ENCODE measurements at places on chromosomes 4 and X. TPM values are rescaled to one million over a fixed set of nuclear protein-coding genes. Genes with fewer than 3 reads are reported as not detected.

ADGRA3 gene
- 23.1 TPM for total RNA-seq

GABRE gene
- total RNA-seq, result not detected

BGN gene
- total RNA-seq, result not detected

DNA sequence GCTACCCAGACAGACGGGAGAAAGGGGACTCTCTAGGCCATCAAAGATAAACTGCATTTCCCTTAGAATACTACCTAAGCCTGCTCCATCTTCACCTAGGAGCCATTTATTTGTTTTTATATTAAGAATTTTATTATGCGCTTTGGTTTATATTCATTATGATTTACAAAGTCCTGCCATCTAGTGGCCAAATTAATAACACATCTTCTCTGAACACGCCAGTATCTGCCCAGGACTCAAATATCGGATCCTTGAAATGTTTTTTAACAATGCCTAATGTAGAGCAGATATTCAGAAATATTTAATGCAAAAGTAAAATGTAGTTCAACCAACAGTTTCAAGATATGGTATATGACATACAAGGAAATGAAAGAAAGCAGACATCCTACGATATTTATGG lies 20.8 kb upstream of the PRPS2 start:
- no peak overlapping the region for H3K27ac ChIP-seq
- DNase-seq, result peak; percentile 55
- no peaks in the 10 kb centered on the region for H3K36me3 ChIP-seq
- peaks cover 31% of the 10 kb centered on the region for H3K27me3 ChIP-seq
- H3K4me1 ChIP-seq, result peaks cover 7% of the 10 kb centered on the region

- H3K4me1 ChIP-seq, result no peaks in the 10 kb centered on the region
- H3K36me3 ChIP-seq, result no peaks in the 10 kb centered on the region
- H3K27me3 ChIP-seq, result no peaks in the 10 kb centered on the region
- no peak for DNase-seq
- H3K27ac ChIP-seq, result no peak overlapping the region
Measured at GRCh38 chr4:137800861-137801260, 268.6 kb upstream of the PCDH18 start.

DNA sequence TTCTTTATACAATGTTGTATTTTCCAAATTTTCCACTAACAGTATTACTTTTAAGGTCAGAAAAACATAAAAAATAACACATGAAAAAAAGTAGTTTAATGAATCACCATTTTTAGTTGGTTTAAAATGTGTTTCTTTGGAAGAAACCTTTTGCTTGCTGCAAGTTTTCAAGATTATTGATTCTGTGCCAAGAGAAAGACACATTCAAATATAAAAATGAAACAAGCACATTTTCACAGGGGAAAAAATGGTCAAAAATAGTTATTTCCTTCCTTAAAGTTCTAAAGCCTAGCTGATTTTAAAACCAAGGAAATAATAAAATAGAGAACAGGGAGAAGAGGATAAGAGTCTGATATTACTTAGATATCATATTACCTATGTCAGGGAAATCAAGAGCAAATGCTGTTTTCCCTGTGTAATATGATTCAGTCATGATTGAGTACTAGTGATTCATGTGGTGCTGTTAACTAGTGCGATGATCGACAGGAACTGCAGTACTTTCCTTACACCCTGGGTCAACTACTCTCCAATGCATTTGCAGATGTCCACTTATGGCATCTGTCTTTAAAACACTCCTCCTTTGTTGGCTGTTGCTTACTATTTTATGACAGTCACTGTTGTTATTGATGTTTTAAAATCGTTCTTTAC lies 103.8 kb downstream of the CAMK2D start:
- H3K4me1 ChIP-seq, result peaks cover 19% of the 10 kb centered on the region
- peaks cover 32% of the 10 kb centered on the region for H3K36me3 ChIP-seq
- H3K27ac ChIP-seq, result no peak overlapping the region
- DNase-seq, result peak; percentile 46
- H3K27me3 ChIP-seq, result no peaks in the 10 kb centered on the region

DNA sequence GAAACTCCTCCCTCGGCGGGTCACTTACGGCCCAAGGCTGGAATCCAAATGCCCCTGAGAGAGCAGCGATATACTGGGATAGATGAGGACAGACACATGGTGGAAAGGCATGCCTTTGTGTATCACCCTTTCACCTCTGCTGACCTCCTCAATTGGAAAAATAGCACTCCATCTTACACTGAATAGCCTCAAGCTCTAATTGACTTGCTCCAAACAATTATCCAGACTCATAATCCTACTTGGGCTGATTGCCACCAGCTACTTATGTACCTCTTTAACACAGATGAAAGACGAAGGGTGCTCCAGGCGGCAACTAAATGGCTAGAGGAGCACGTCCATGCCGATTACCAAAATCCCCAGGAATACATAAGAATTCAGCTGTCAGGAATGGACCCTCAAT lies 1142.2 kb downstream of the ARAP2 start:
- no peaks in the 10 kb centered on the region for H3K4me1 ChIP-seq
- H3K27me3 ChIP-seq, result no peaks in the 10 kb centered on the region
- no peak for DNase-seq

- peak overlapping the region; percentile 62 for H3K4me3 ChIP-seq
- peaks cover 39% of the 10 kb centered on the region for H3K4me1 ChIP-seq
- H3K27ac ChIP-seq, result peak overlapping the region; percentile 68
- peak; percentile 81 for DNase-seq
- peaks cover 7% of the 10 kb centered on the region for H3K36me3 ChIP-seq
Measured at GRCh38 chrX:63746278-63746677, 38.7 kb downstream of the ARHGEF9 start.

DNA sequence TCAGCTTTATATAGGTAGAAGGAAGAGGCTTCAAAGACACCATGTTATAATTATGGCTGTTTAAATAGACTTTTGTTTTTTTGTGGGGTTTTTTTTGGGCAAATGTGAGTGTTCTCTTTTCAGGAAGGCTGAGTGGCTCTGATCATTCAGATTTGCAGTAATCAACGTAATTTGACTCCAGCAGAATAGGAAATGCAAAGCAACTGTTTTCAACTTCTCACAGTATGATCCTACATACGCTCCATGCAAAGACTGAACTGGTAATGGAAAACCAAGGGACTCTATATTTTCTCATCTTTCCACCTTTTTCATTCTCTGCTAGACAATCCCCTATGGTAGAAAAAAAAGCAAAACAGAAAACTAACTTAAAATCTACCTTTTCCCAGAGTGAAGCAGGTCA lies 10.8 kb downstream of the ADH1B start:
- H3K27me3 ChIP-seq, result no peaks in the 10 kb centered on the region
- H3K4me3 ChIP-seq, result no peak overlapping the region
- no peaks in the 10 kb centered on the region for H3K4me1 ChIP-seq
- no peaks in the 10 kb centered on the region for H3K36me3 ChIP-seq

- no peak for DNase-seq
- H3K27me3 ChIP-seq, result no peaks in the 10 kb centered on the region
Measured at GRCh38 chr4:83552924-83553323, 17.0 kb downstream of the GPAT3 start.
